ENCODE measurements at places on chromosomes 2 and 18.

DNA sequence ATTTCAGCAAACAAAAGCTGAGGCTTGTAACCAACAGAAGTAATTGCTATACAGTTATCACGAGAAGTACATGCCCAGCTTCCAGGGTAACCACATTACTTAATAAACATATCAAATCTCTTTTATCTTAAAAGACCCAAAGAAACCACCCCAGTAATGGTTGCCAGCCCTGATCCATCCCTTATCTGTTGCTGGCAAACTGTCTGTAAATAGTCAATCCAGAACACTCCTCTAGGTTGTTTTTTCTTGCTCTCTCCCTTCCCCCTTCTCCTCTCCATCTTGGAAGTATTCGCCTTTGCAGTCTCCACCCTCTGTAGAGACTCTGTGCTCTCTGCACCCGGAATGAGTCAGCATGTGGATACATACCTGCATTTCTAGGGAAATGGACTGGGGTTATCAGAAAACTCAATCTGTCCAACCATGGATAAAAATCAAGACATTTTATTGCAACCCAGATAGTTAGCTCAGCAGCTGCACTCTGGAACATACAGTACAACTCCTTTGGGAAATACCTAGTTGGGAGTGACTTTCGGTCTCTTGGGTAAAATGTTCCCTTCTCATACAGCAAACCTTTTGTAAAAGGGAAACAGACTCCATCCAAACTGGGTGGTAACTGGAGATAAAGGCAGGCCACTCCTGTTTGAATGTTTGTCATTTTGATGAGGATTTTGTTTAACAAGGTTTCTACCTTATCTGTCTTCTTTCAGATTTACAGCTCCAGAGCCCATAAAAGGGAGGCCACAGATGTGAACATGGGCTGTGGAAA is 123.5 kb upstream of the FOSL2 start:
- no peak for DNase-seq

DNA sequence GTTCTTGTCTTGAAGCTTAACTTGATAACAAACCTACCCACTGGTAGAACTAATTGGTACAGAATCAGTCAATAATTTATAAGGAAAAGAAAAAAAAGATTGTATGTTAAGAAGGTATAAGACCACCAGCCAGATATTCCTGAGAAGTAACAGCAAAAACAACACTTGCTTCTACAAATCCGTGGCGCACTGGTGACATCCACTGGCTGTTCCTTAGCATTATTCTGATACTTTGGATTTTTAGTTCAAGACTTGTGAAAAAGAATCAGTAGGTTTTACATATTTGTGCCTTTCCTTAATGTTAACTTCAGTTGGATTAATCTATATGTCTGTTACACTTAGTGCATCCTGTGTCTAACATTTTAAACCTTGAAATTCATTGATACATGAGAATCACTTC is 141.8 kb downstream of the GRB14 start:
- no peak for DNase-seq

DNA sequence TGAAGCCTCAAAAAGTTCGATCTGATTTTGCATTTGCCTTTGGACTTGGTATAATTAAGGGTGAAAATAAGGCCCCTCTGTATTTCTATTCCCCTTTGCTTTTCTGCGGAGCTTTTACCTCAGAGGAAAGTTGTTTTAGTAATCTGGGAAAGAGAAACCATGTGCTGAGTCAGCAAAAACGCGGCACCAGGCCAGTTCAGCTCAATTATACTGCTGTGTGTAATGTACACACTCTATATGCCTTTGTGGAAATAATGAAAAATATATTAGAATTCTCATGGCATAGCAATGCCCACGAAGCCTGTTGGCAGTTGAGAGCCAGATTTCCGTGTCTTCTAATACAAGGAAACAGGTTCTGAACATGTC is 161.9 kb upstream of the SIX2 start:
- DNase-seq = no peak

- no peak for DNase-seq
Observed at GRCh38 chr18:377088-377487, 109.2 kb upstream of the THOC1 start.

GRCh38 chr2:169653636-169654035 is 40.6 kb downstream of the CFAP210 start:
- no peak for DNase-seq

Data from NCI-H187 (cell line).